ENCODE measurements at places on chromosomes 12 and 14.
A peak's percentile ranks its signal among the peaks of the same experiment; 100 is the strongest.

DNA sequence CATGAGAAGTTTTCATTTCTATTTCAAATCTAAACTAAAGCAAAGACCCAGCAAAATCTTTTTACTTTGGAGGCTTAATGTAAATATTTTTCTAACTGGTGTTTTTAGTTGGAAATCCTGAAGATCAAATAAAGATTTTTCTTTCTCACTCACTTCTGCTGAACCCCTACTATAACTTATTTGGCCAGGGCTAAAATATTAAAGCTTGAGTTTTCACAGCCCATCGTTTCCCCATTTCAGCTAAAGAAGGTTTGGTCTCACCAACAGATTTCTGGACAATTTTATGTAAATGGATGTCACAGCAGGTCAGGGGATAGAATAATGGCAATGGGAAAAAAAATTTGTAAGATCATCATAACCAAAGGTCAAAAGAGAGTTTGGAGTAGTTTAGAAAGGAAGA is 92.7 kb upstream of the DCN start:
- DNase-seq: no peak

DNA sequence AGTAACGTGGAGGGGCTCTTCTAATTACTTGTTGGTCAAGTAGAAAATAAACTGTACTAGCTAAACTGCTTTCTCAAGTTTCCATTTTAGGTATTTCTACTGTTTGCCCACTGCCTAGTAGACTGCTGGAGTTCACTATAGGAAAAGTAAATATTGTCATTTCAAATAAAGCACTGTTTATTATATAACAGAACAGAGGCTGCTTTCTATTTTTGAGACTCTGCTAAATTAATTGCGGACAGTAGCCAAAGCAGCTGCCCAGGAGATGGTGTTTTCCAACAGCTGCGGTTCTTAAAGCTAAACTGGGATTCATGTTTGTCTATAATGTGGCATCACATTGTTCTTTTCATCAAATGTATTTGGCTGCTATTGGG is 15.9 kb upstream of the SIX1 start:
- DNase-seq: no peak

GRCh38 chr14:32507029-32507984 is 178.2 kb downstream of the AKAP6 start:
- DNase-seq: peak; percentile 87

- DNase-seq: peak; percentile 22
These were observed 44.5 kb downstream of the LRRC9 start for GRCh38 chr14:59964251-59965007.

- DNase-seq: no peak
These were observed 993.9 kb downstream of the GALC start for GRCh38 chr14:86999036-86999435.

DNA sequence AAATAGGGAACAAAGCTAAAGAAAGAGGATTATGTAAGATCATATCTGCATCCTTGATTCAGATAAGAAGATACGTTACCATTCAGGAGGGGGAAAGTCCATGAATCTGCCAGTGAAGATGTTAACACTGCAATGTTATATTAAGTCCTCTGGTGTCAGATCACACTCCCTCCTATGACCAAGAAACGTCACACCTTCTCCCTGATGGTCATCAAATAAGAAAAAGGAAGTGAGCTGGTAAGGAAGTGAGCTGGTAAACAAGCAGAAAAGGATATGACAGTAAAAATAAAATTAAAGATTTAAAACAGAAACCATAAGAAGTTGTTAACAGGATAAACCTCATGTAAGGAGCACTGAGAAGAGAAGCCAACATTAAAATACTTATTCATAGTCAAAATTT is 340.2 kb downstream of the SEC23A start:
- DNase-seq: no peak

DNA sequence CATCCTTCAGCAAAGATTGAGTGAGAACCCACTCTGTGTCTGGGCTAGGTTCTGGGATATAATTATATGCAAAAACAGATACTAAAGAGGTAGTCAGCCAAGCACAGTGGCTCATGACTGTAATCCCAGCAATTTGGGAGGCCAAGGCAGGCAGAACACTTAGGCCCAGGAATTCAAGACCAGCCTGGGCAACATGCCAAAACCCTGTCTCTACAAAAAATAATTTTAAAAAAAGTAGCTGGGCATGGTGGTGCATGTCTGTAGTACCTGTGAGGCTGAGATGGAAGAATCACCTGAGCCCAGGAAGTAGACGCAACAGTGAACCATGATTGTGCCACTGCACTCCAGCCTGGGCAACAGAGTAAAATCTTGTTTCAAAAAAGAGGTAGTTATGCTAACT is 237.5 kb upstream of the HMGA2 start:
- no peak for DNase-seq

- DNase-seq: no peak
These were observed 7.7 kb downstream of the RARG start for GRCh38 chr12:53224061-53224896.

- DNase-seq: no peak
These were observed 15.2 kb upstream of the FBXO34 start for GRCh38 chr14:55255979-55256378.

DNA sequence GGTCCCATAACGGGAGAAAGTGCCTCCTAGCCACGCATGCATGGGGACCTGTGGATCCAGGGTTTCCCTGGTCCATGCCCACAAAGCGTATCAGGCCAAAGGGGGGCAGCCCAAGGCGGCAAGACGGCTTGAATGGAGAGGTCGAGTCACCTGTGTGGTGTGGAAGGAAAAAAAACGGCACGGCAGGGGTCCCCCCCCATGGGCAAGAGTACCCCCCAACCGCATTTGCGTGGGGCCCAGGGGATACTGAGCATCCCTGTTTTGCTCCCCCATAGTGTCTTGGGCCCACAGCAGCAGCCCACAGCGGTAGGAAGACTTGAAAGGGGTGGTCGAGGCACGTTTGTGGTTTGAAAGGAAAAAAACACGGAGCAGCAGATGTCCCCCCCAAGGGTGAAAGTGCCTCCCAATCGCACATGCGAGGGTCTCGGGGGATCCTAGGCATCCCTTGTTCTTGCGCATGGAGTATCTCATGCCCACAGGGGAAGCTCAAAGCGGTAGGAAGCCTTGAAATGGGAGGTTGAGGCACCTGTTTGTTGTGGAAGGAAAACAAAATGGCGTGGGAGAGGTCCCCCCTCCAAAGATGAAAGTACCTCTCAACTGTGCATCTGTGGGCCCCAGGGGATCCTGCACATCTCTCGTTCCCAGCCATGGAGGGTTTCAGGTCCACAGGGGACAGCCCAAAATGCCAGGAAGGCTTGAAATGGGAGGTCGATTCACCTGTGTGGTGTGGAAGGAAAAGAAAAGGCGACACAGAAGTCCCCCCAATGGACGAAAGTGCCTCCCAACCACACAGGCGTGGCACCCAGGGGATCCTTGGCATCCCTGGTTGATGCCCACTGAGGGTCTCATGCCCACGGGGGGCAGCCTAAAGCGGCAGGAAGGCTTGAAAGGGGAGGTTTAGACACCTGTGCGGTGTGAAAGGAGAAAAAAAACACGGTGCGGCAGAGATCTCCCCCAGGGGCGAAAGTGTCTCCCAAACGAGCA is 577.5 kb downstream of the ALG10 start:
- DNase-seq: no peak

DNA sequence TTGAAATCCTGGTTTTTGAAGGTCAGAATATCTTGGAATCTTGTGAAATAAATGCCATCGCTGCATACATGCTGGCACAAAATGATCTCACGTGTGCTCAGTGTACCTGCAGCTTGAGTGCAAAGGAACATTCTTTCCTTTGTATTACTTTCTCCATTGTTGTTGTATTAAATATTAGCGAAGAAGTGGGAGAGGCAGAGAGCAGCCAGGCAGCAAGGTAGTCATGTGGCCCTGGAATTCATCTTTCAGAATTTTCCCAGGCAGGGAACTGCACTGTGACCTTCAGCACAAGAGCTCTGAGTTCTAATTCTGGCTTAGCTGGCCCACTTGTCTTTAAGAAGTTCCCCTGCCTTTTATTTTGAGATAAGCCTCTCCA is 145.5 kb downstream of the PRKCH start:
- DNase-seq: no peak

DNA sequence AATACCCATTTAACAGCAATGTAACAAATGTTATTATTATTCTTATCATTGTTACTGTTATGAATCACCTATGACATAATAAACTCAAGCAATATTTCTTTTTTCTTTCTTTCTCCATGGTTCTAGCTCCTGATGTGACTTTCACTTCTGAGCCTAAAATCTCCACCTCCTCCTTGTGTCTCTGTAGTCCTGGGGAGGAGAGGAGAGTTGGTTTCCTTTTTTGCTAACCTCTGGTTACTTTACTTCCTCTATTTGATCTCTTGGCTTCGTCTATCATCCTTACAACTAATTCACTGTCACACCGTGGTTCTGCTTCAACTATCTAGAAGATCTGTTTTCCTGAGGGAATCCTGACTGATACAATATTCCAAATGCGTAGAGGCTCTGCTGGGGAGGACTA is 456.6 kb downstream of the VRK1 start:
- no peak for DNase-seq

DNA sequence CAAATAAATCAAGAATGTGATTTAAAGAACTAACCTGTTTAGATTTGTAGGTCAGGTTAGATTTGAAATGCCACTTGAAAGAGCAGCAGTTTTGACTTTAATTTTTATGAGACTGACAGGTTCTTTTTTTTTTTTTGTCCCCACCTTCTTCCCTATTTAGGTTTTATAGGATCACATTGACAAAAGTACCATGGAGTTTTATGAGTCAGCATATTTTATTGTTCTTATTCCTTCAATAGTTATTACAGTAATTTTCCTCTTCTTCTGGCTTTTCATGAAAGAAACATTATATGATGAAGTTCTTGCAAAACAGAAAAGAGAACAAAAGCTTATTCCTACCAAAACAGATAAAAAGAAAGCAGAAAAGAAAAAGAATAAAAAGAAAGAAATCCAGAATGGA is 31.9 kb downstream of the KTN1 start:
- no peak for DNase-seq

GRCh38 chr14:42214981-42215491 is 608.4 kb downstream of the LRFN5 start:
- DNase-seq: peak; percentile 79

DNA sequence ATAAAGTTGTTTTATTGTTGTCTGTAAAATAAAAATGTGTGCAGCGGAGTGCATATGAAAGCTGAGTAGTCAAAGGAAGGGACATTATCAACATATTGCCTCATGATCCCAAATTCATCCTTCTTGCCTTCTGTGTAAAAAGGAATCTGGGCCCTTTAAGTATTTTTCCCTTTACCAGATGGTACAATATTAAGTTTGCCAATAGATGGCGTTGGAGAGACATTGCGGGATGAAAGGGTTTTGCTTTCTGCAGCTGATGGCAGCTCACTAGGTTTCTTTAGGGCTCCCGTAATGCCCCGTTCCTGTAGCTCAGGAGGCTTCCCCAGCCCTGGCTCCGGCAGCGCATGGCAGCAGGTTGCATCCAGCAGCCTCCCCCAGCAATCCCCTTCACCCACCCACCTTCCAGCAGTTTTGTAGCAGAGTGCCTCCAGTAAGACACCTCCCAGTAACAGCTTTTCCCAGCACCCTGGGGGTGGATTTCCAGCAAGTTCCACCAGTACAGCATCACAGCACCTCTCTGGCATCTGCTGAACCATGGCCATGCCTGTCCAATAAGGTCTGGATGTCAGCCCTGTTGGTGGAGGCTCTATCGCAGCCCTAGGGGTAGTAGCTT is 354.4 kb downstream of the MED13L start:
- DNase-seq: no peak

GRCh38 chr12:119019166-119019565 is 37.8 kb downstream of the SRRM4 start:
- DNase-seq: no peak

- DNase-seq: no peak
These were observed 6.1 kb downstream of the NT5DC3 start for GRCh38 chr12:103834942-103835341.

GRCh38 chr12:59444932-59445331 is 150.9 kb upstream of the SLC16A7 start:
- DNase-seq: no peak

GRCh38 chr14:99101855-99102461 is 170.0 kb downstream of the BCL11B start:
- no peak for DNase-seq

DNA sequence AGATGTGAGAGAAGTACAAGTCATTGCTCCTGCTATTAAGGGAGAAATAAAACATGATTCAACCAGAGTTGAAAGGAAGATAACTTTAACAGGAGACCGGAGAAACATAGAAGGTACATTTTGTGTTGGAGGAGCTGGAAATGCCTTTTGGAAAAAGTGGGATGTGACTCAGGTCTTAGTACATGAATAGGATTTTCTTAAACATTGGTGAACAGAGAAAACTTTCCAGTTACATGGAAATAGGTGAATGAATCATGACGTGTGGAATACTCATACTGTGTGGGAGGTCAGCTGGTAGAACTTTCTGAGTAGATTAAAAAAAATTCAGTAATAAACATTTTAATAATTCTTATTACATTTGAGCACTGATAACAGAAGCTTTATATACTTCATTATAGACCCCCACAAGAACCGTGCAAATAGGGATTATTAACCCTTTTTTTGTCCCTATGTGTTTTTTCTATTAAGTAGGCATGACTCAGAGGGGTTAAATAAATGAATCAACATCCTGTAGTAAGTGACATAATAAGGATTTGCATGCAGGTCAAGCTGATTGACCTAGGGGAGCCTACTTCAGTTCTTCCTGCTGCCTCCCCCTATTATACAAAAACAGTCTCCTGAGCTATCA is 710.5 kb downstream of the NOVA1 start:
- peak; percentile 39 for DNase-seq
